Keratinocyte (primary cell): ENCODE measurements at places on chromosomes 5 and 9. TPM values are rescaled to one million over a fixed set of nuclear protein-coding genes. Genes with fewer than 3 reads are reported as not detected.

DNA sequence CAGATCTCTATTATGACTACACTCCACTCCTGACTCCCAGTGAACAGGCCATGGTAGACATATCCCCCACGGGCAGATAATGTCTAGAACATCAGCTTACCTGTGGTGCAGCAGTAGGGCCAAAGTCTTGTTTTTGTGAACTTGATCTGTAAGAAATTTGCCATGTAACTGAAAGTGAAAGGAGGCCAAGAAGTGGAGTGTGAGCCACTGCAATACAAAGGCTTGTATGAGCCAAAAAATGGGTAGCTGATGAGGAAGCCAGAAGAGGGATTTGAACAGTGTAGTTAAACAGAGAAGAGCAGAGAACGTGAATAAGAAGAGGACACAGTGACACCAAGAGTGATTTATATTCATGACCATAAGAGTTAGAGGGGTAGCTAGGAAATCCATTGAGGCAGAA, 361.7 kb downstream of the DMRT2 start:
- DNase-seq: no peak

GRCh38 chr5:140266471-140267200, 36.3 kb downstream of the PFDN1 start:
- DNase-seq: no peak

DNA sequence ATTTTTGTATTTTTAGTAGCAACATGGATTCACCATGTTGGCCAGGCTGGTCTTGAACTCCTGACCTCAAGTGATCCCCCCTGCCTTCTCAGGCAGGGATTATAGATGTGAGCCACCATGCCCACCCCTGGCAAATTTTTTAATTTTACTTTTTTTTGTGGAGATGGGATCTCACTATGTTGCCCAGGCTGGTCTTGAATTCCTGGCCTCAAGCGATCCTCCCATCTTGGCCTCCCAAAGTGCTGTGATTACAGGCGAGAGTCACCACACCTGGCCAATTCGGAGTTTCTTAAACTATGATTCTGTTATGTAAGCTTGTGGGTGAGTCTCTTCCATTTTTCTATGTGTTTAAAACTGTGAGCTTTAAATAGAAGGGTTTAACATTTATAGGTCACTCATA, 27.6 kb downstream of the PCBD2 start:
- no peak for DNase-seq

GRCh38 chr5:64003966-64004365, 41.7 kb upstream of the HTR1A start:
- no peak for DNase-seq

GRCh38 chr5:60584304-60584703, 115.7 kb downstream of the DEPDC1B start:
- DNase-seq: no peak

- no peak for DNase-seq
Measured at GRCh38 chr5:171437286-171437821, 17.9 kb downstream of the FGF18 start.

GRCh38 chr5:67552773-67553172, 356.2 kb upstream of the CD180 start:
- no peak for DNase-seq

DNA sequence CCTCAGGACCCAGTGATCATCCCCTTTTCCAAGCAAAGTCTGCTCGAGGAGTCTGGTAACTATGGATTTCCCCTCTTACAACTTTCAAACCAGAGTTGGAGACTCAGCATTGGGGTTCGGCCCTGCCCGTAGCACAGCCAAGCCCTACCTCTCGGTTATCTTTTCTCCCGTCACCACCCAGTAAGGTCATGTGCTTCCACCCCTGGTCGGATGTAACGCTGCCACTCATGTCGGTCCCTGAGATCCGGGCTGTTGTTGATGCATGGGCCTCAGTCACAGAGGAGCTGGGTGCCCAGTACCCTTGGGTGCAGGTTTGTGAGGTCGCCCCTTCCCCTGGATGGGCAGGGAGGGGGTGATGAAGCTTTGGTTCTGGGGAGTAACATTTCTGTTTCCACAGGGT, 1.2 kb downstream of the GALT start:
- DNase-seq: no peak

- peak; percentile 71 for DNase-seq
Measured at GRCh38 chr5:73236541-73237128, 63.6 kb downstream of the TMEM174 start.

GRCh38 chr9:24071716-24072115, 245.7 kb upstream of the ELAVL2 start:
- no peak for DNase-seq

GRCh38 chr5:115274584-115274983, 11.9 kb upstream of the PGGT1B start:
- DNase-seq: no peak

DNA sequence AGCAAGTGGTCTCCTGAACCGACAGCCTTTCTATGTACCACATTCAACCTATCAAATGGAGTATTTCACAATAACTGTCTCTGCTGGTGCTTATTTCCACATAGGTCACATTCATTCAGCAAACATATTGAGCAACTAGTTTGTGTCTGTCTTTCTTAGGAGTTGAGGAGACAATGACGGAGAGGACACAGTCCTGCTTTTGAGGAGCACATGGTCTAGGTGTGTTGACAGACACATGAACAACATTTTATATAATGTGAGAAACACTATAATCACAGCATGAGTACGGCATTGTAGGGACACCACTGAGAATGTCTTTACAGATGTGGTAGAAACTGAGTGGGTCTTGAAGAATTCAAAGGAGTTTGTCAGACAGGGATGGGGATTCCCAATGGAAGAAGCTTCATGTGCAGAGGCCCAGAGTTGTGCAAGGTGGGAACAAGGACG, 28.5 kb downstream of the NFIL3 start:
- no peak for DNase-seq

- DNase-seq: no peak
Measured at GRCh38 chr9:69357030-69357775, 32.2 kb downstream of the ENTREP1 start.

DNA sequence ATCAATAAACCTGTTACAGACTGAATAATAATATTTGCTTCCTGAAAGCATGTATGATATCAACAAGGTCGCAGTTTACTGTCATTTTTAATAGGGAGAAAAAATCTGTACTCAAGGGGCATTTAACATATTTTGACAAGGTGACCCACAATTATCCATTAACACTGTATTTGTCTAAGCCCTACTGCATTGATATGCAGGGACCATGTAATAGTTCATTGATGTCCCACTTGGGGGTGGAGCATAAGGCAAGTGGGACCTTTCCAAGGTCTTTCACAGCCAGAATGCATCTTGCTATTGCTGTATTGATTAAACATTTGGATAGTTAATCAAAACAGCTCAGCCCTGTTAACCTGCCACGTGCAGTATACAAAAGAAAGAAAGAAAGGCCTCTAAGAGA, 502.0 kb downstream of the NR2F1-AS1 start:
- no peak for DNase-seq

DNA sequence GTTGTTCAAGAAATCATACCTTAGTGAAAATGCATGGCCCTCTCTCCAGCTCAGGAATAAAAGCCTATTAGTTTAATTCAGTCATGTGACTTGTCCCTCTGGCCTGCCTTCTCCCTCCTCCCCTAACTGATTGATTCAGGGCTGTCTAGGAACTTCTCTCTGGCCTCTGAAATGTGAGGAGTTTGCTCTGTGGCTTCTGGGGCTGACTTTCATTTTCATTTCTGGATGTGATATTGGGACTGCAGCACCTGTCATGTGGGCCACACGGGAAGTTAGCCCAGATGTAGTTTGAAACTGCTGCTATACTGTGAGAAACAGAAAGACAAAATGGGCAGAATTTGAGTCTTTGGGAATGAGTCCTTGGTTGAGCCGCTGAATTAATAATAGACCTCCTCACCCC, 44.8 kb downstream of the PARP8 start:
- no peak for DNase-seq

DNA sequence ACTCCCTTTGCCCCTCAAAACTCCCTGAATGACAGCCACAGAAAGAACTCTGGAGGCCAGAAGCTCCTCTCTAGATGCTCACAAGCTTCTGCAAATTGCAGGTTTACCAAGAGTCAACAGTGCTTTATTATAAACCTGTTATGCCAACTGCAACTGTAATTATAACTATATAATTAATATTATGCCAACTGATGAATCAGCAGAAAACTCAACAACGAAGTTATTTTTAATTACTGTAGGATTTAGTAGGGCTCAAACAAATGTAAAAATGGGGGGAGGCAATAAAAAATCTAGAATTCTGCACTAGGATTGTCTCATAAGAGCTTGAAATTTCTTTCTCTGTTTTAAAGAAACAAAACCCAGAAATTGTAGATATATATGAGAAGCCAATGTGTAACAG, 37.0 kb upstream of the OR2K2 start:
- DNase-seq: no peak

DNA sequence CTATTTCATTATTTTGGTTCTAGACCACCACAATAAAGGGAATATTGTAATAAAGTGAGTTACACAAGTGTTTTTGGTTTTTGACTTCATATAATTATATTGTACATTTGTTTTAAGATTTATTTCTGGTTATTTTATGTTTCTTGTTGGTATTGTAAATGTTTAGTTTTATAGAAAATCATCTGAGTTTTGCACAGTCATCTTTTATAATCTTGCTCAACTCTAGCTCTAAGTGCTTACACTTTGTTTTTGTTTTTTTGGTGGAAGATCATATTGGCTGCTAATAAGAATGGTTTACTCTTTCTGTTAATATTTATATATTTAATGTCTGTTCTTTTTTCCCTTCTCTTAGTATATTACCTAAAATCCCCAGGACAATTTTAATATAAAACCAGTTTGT, 135.0 kb downstream of the CNTLN start:
- no peak for DNase-seq

- DNase-seq: no peak
Measured at GRCh38 chr5:2299388-2300220, 416.9 kb upstream of the IRX4 start.

GRCh38 chr5:53671447-53671846, 111.0 kb downstream of the NDUFS4 start:
- DNase-seq: no peak

- no peak for DNase-seq
Measured at GRCh38 chr9:14706530-14707140, 13.4 kb upstream of the ZDHHC21 start.

- no peak for DNase-seq
Measured at GRCh38 chr9:33791117-33791516, 4.2 kb upstream of the PRSS3 start.

GRCh38 chr9:134391319-134392231, 65.3 kb downstream of the RXRA start:
- DNase-seq: no peak

DNA sequence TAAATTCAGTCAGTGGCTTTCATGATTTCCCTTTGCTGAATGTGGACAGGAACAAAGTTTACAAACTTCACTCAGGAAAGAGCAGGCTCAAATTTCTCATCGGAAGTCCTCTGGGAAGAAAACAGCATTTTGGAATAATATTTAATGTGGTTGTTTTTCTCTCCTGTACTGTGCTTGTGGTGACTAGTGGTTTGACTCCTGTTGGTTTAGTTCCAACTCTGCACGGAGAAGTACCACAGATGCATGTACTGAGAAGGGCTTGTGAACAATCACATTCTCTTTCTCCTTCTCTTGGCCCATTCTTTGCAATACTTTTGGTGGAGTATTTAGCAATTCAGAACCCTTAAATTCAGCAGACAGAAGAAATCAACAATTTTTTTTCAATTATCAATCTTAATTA, 13.3 kb downstream of the MPDZ start:
- DNase-seq: no peak

GRCh38 chr9:107547303-107547702, 57.7 kb upstream of the KLF4 start:
- no peak for DNase-seq

GRCh38 chr5:140351609-140352334, 5.4 kb upstream of the HBEGF start:
- DNase-seq: no peak

DNA sequence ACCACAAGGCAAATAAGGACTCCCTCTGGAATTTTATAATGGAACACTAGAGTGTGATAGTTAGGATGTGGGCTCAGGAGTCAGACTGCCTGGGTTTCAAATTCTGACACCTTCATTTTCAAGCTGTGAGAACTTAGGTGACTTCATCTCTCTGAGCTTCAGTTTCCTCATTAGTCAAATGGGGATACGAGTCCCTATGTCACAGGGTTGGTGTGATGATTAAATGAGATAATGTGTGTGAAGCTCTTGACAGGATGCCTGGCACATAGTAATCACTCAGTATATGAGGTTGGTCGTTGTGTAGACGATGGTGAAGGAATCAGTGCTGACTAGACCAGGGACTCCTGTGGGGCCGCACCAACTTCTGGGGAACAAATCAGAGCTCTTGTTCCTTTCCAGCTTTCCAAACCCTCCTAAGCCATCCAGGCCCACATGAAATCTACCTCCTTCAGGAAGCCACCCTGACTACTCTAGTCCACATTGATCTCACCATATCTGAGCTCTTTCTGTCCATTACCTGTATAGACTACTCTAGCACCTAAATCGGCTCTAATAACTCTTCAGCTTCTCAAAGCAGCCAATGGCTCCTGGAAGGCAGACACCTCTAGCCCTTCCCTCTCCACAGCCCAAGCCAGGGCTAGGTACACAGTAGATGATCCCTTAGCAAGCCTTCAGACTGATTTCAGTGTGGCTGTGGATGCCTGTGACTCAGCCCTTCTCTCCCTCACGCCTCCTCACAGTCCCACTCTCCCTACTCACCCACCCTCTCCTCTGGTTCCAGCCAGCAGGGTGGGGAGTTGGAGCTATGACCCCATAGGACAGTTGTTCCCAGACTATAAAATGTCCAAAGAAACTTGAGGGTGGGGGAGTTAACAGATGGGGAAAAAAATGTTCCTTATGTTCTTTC, 2.5 kb upstream of the TCF7 start:
- no peak for DNase-seq

DNA sequence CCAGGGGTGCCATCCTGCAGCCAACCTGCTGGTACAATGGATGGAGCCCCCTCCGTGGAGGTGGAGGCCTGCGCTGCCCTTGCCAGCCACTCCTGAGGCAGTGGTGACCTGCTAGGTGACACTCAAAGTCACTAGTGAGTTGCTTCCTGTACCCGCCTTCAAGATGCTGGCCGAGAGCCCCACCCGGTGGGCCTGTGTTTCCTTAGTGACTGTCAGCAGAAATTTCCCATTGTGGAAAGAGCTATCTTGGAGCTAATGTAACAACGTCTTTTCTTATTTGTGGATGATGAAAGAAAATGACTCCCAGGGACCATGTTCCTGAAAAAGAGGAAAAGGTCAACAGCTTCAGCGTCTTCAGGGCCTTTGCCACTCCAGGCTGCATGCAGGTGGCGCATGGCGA, 117.0 kb upstream of the BOD1 start:
- DNase-seq: no peak

OTULINL gene
- 0.22 to 0.62 TPM (median 0.61 TPM) in 3 replicates for polyA plus RNA-seq

ADGRD2 gene
- 0.04 TPM in 1 of 3 replicates, not detected in the others for polyA plus RNA-seq

PCDHGA4 gene
- 0.05 to 0.15 TPM (median 0.14 TPM) in 3 replicates for polyA plus RNA-seq

BTNL3 gene
- not detected in 3 replicates for polyA plus RNA-seq

WDR38 gene
- not detected in 3 replicates for polyA plus RNA-seq

RHOBTB3 gene
- polyA plus RNA-seq: 4.7 to 7.3 TPM (median 6.5 TPM) in 3 replicates

DNAI1 gene
- 0.08 TPM in 1 of 3 replicates, not detected in the others for polyA plus RNA-seq

TAF11L12 gene
- polyA plus RNA-seq: not detected in 3 replicates

WNK2 gene
- 0.05 TPM in 1 of 3 replicates, not detected in the others for polyA plus RNA-seq

PRRX2 gene
- 0.06 to 0.19 TPM in 2 of 3 replicates, not detected in the other for polyA plus RNA-seq

GRXCR2 gene
- polyA plus RNA-seq: 0.03 to 0.05 TPM in 2 of 3 replicates, not detected in the other

TCF7 gene
- 0.23 to 0.84 TPM (median 0.83 TPM) in 3 replicates for polyA plus RNA-seq

TMEFF1 gene
- polyA plus RNA-seq: 0.06 TPM in 1 of 3 replicates, not detected in the others

GALNT12 gene
- 1.1 to 1.8 TPM (median 1.2 TPM) in 3 replicates for polyA plus RNA-seq
